ENCODE measurements at places on chromosomes 6 and 20.

GRCh38 chr20:4227085-4227821 lies 211.9 kb upstream of the RNF24 start:
- DNase-seq, result no peak

- DNase-seq, result no peak
Measured at GRCh38 chr20:52494244-52494643, 302.7 kb upstream of the ZFP64 start.

DNA sequence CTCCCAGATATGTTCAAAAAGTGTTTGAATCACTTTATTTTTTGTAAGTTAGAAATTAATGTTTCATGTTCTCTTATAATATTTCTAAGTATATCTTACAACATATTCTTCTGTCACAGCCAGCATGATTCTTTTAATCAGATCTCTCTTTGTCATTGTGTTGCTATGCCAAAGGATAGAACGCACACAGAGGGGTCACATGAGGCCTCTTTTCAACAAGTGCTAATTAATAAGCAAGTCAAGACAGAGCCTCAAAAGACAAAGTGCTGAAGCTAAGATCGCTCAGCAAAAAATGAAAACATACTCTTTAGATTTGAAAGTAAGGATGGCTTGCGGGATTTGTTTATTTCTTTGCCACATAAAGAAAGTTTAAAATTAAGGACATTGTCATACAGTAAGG lies 508.8 kb upstream of the PTCHD4 start:
- DNase-seq, result no peak

- peak; percentile 2 for DNase-seq
Measured at GRCh38 chr20:63091901-63092659, 85.3 kb upstream of the BHLHE23 start.

DNA sequence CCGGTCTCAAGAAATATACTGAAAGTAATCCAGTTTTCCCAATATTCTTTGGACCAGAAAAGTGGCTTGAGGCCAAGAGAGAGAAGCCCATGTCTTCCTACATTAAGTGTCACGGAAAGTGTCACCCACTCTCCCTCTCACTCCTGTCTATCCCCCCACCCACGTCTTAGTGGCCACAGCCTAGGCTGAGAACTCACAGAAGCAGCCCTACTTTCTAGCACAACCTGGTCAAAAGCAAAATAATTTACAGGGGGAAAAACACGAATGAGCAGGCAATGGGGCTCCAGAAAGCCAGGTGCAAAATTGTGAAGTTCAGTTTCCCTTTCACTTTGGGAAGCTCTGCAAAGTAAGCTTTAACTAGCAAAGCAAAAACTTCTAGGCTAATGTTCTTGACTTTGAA lies 118.0 kb downstream of the OPRM1 start:
- no peak for DNase-seq

Data from activated T-helper 1 cell treated with anti-CD3 and anti-CD28 coated beads, Interleukin-2, amount 50 U/mL, for 16 hours (primary cell).